Bronchial smooth muscle cell (primary cell): ENCODE measurements at places on chromosomes 1 and 21. TPM values are rescaled to one million over a fixed set of nuclear protein-coding genes. Genes with fewer than 3 reads are reported as not detected.

The CD52 gene
- total RNA-seq, result not detected in 2 replicates

The IKBKE gene
- 13.1 and 16.7 TPM in 2 replicates for total RNA-seq

The S100B gene
- not detected in 2 replicates for total RNA-seq

The SYDE2 gene
- total RNA-seq, result 2.7 and 7.3 TPM in 2 replicates

The RNPC3 gene
- 2.3 and 4.7 TPM in 2 replicates for total RNA-seq

The ZNF326 gene
- 5.3 and 6.1 TPM in 2 replicates for total RNA-seq

The RNASEL gene
- total RNA-seq, result 11.3 and 12.6 TPM in 2 replicates

The OR6N1 gene
- not detected in 2 replicates for total RNA-seq

The LCA5L gene
- 0.32 and 0.52 TPM in 2 replicates for total RNA-seq

The FHL3 gene
- total RNA-seq, result 11.5 and 11.6 TPM in 2 replicates

The RIPPLY3 gene
- total RNA-seq, result not detected in 2 replicates

The SEC22B gene
- 39.0 and 56.1 TPM in 2 replicates for total RNA-seq

The SLC9C2 gene
- not detected in 2 replicates for total RNA-seq

The IGFN1 gene
- under 0.01 TPM in 1 of 2 replicates, not detected in the other for total RNA-seq

The LORICRIN gene
- total RNA-seq, result not detected in 2 replicates

The PTPN7 gene
- not detected in 2 replicates for total RNA-seq

The VWA1 gene
- total RNA-seq, result 3.4 and 3.9 TPM in 2 replicates

The CD164L2 gene
- total RNA-seq, result not detected in 2 replicates

The ZYG11A gene
- total RNA-seq, result 0.60 and 0.63 TPM in 2 replicates

The UMODL1 gene
- not detected in 2 replicates for total RNA-seq

The LEFTY2 gene
- not detected in 2 replicates for total RNA-seq

The GJB5 gene
- 0.16 and 0.34 TPM in 2 replicates for total RNA-seq

The AKR7A2 gene
- total RNA-seq, result 88.7 and 112 TPM in 2 replicates

The SELENBP1 gene
- 111 and 123 TPM in 2 replicates for total RNA-seq

The UFC1 gene
- 148 and 210 TPM in 2 replicates for total RNA-seq

The RPTN gene
- not detected in 2 replicates for total RNA-seq

The C4BPB gene
- not detected in 2 replicates for total RNA-seq

The TCHH gene
- total RNA-seq, result 0.16 TPM in 1 of 2 replicates, not detected in the other

The ERG gene
- under 0.01 TPM in 2 replicates for total RNA-seq

The SRM gene
- total RNA-seq, result 7.9 and 10.7 TPM in 2 replicates

The DIO1 gene
- total RNA-seq, result not detected in 2 replicates

The TNNI3K gene
- 1.5 and 3.9 TPM in 2 replicates for total RNA-seq

The EPHB2 gene
- 37.2 and 42.3 TPM in 2 replicates for total RNA-seq

The SYNC gene
- 108 TPM in 2 replicates for total RNA-seq

The TSACC gene
- not detected in 2 replicates for total RNA-seq

The KRTAP13-2 gene
- not detected in 2 replicates for total RNA-seq

The AJAP1 gene
- total RNA-seq, result not detected in 2 replicates

The CD84 gene
- not detected in 2 replicates for total RNA-seq

The C8A gene
- not detected in 2 replicates for total RNA-seq

The EFHD2 gene
- total RNA-seq, result 8.8 and 26.5 TPM in 2 replicates

The IRF6 gene
- 0.52 and 0.63 TPM in 2 replicates for total RNA-seq

The TMEM52 gene
- 0.32 TPM in 1 of 2 replicates, not detected in the other for total RNA-seq
